ENCODE measurements at places on chromosomes 3 and 15.
A peak's percentile ranks its signal among the peaks of the same experiment; 100 is the strongest.

- DNase-seq, result peak; percentile 62
Observed at GRCh38 chr3:52471371-52472238, 16.2 kb downstream of the NISCH start.

DNA sequence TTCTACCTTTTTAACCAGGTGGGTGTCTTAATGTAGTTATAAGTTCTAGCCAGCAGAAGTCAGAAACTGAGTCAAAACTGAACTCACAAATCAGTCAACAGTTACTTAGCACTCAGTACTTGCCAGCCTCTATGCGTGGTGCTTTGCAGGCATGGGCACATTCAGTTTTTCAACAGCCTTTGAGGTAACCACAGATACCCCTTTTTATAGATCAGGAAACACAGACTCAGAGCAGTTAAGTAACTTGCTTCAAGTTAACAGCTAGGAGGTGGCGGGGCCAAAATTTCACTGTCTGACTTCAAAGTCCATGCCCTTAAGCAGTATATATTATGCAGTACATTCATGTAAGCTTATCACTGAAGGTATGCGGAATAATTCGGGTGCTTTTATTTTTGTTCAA lies 139.4 kb downstream of the FHIT start:
- no peak for DNase-seq

- no peak for DNase-seq
Observed at GRCh38 chr3:8485943-8486342, 15.7 kb upstream of the LMCD1 start.

- no peak for DNase-seq
Observed at GRCh38 chr3:84836961-84837360, 121.8 kb upstream of the CADM2 start.

All from AG08395 (cell line).